Right ventricle myocardium superior (tissue), 1 donor: ENCODE measurements at places on chromosomes 3 and 15. TPM values are rescaled to one million over a fixed set of nuclear protein-coding genes. Genes with fewer than 3 reads are reported as not detected.

DNA sequence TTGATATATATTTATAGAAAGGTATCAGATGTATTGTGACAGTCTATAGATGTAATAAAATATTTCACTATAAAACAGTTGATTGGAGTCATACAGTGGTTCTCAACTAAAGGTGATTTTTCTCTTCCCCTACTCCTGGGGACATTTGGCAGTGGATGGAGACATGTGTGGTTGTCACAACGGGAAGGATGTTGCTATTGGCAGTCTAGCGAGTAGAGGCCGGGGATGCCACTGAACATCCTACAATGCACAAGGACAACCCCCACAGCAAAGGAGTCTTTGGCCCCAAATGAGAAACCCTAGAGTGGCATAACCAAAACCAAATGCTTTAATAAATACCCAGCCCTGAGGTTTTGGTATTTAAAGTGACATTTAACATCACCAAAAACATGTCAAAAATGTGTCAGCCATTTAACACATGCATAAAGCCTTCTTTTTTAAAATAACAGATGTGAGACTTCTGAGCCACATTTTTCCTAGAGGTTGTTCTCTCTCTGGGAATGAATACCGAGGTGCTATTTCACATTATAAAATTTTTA lies 367.5 kb downstream of the PTPRG start:
- no peak for DNase-seq

DNA sequence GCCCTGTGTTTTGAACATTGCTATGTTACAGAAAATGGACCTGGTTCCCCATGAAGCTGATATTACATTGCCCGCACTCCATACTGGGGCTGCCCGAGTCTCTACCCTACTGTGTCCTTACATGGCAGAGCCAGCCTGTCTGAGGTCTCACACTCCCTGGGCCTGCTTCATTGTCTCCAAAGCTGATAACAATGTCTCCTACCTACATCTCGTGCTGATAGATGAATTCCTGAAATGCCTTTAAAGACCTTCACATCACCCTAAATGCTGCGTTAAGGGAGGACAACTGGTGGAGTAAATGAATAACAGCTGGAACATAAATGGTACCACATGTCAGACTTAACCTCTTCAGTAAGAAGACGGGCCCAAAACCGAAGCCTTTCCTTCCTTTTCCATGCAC lies 62.9 kb upstream of the PTX3 start:
- DNase-seq = no peak

GRCh38 chr3:44223299-44223698 lies 18.4 kb upstream of the TOPAZ1 start:
- DNase-seq = no peak

Gene MESP2
- 0.13 TPM for total RNA-seq

Gene TERC
- total RNA-seq = 1.5 TPM
